ENCODE measurements at places on chromosomes 12 and 14.

DNA sequence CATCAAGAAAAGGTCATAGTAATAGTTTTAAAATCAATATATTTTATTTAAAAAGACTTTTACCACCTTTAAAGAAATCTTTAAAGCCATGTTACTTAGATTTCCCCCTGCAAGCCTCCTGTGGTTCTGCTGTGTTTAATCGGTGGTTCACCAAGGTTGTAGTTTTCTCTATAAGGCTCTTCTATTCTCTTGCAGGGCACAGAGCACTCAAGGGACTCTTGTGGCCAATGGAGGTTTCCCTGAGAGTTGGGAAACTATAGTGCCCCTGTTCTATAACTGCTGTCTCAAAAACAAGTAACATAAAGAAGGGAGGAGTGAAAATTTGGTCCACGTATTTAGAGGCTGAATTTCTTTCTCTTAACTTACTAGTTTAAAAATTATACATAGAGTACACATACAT is 25.0 kb downstream of the DACT1 start:
- no peak for DNase-seq

DNA sequence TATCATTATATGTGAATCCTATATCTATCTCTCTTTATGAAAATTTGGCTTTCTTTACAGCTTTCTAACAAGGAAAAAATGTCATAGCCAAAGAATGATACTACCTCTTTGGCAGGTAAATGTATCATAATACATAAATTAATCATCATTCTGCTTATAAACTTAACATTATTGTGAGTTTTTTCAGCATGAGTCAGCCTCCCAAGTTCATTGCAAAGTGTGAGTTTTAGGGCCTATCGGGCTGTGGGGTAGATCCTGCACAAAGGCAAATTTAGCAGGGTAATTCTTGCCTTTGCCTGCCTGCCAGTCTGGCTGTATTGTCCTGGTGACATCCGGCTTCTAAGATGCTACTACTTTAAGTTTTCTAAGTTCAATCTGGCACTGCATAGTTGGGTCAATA is 412.6 kb downstream of the MDGA2 start:
- DNase-seq: no peak

- DNase-seq: no peak
Observed at GRCh38 chr12:31866523-31866922, 92.7 kb upstream of the RESF1 start.

DNA sequence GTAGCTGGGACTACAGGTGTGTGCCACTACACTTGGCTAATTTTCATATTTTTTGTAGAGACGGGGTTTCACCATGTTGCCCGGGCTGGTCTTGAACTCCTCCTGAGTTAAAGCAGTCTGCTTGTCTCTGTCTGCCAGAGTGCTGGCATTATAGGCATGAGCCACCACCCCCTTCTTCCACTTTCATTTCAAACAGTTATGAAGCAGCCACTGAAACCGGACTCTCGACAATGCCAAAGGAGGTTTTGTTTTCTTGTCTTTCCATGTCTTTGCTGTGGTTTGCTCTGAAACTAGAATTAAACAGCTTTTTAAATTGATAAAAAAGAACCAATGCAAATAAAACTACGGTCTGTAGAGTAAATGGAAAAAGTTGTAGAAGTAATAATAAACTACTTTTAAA is 30.4 kb downstream of the RAP1B start:
- no peak for DNase-seq

- no peak for DNase-seq
Observed at GRCh38 chr12:3223601-3224529, 146.7 kb downstream of the TSPAN9 start.

GRCh38 chr12:89882050-89882449 is 173.4 kb upstream of the ATP2B1 start:
- DNase-seq: no peak

DNA sequence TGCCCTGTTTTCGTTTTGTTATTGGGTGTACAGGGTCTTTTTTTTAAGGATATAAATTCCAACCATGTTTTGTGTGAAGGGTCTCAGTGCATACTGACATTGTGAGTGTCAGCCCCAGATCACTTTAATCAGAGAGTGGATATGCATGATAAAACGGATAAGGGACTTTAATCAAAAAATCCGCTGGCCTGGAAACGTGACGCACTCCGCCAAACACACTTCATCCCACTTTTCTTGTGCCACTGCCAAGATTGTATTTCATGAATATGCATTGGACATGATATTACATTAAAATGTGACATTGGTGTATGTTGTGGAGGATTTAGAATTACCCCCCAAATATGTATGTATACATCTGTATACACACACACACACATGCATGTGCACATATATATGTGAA is 273.1 kb downstream of the VRK1 start:
- no peak for DNase-seq

DNA sequence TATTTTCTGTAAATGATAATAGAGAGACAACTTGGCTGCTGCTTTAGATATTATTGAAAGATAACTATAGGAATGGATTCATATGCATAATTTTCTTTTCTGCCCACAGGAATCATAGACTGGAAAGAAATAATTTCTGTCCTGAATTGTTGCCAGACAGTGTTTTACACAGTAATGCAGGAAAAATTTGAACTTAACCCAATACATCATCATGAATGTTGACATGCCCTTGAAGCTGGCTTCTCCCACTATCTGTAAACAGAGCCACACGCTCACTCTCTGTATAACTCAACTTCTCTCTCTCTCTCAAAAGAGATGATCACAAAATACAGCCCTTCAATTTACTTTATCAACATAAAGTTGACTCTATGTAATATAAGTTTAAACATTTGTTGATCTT is 56.6 kb downstream of the PAX9 start:
- no peak for DNase-seq

DNA sequence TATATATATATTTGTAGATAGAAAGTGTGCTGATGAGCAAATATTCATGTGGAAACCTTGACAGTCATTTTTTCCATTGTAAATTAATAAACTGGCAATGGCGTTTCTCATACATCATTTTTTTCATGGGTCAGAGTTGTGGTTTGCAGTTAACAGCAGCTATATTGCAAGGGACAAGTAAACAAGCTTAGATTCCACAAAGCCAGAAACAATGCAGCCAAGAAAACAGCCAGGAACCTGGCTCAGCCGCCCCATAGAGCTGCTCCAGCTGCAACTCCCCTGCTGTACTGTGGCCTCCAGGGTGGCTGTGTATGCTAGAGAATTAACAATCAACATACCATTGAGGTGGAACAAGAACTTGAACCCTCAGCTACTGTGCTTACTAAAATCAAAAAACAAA is 298.2 kb downstream of the TMEM132D start:
- DNase-seq: no peak

DNA sequence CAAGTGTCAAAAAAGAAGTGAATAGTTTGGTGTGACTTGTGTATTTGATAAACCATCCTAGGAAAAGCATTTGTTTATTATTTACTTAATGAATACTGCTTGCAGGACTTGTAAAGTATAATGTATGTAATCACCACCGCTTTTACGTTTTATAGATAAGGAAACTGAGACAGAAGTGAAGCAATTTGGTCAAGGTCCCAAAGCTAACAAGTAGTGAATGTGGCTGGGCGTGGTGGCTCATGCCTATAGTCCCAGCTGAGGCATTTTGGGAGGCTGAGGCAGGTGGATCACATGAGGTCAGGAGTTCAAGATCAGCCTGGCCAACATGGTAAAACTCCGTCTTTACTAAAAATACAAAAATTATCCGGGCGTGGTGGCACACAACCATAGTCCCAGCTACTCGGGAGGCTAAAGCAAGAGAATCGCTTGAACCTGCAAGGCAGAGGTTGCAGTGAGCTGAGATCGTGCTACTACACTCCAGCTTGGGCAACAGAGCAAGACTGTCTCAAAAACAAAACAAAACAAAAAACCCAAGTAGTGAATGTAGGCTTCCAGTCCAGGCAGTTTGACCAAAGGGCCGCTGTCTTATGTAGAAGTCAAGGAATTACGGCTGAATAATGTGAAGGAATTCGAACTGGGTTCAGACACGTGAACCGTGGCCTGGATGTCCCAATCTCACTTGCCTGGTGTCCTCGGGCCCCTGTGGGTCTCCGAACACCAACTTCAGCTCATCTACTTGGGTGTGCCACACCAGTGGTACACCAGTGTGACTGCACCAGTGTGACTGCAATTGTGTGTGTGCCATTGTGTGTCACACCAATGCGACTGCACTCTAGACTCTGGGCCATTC is 88.3 kb upstream of the MED13L start:
- DNase-seq: no peak

GRCh38 chr12:110112335-110112660 is 11.9 kb upstream of the IFT81 start:
- DNase-seq: no peak

DNA sequence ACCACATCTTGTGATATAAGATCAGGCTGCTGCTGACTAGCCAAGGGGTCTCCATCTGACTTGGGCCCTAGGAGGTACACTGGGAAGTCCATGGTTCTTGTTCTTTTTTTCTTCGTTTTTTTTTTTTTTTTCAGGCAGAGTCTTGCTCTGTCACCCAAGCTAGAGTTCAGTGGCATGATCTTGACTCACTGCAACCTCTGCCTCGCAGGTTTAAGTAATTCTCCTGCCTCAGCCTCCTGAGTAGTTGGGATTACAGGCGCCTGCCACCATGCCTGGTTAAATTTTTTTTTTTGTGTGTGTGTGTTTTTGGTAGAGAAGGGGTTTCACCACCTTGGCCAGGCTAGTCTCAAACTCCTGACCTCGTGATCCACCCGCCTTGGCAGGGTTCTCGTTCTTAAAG is 178.2 kb downstream of the RMST start:
- no peak for DNase-seq

DNA sequence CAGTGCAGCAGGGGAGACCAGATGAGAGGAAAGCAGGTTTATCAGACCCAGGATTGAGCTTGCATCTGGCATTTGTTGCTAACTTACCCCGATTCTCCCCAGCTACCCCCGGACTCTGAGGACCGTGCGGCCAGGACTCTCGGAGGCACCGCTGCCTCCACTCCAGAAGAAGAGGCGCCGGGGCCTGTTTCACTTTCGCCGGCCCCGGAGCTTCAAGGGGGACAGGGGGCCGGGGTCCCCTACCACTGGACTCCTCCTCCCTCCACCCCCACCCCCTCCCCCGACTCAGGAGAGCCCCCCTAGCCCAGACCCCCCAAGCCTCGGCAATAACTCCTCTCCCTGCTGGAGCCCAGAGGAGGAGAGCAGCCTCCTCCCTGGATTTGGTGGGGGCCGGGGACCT is 6.5 kb upstream of the CPNE6 start:
- DNase-seq: no peak

- no peak for DNase-seq
Observed at GRCh38 chr12:131466932-131467331, 244.0 kb upstream of the SFSWAP start.

DNA sequence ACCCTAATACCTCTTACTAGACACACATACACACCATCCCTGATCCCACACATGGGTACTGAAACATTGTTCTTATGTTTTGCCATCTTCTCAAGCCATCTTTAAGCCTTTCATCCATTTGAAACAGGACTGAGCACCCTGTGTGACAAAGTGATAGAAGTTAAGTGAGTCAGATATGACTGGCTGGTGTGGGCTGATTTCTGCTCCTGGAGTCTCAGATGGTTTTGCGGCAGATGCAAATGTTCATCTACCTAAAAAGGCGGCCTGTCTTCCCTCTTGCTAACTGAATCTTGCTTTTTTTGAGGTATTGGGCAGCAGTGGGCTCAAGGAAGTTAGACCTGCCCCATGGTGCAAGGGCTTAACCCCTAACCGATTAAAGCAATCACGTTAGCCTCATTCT is 30.4 kb upstream of the PKP2 start:
- DNase-seq: no peak

GRCh38 chr12:9948606-9949296 is 16.6 kb upstream of the CLEC2A start:
- DNase-seq: no peak

DNA sequence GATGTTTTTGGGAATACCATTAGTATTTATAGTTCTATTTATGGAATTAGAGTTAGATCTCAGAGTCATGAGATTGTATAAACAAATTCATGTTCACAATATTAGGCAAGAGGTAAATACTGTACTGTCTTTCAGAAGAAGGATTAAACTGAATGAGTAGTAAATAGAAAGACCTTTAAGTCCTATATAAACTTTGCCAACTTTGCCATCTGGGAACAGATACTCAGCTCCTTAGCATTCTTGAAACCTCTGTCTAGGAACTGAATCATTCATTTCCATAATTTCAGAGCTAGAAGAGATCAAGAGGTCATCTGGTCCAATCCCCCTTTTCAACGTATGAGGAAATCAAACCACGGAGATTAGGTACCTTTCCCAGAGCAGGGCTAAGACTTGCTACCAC is 141.1 kb downstream of the CAND1 start:
- DNase-seq: no peak

Measured in muscle of back (tissue), 13 donors.